ENCODE measurements at places on chromosomes 12 and 14.

- no peak for DNase-seq
These were observed 357.0 kb downstream of the CACNA1C start for GRCh38 chr12:2409656-2410265.

DNA sequence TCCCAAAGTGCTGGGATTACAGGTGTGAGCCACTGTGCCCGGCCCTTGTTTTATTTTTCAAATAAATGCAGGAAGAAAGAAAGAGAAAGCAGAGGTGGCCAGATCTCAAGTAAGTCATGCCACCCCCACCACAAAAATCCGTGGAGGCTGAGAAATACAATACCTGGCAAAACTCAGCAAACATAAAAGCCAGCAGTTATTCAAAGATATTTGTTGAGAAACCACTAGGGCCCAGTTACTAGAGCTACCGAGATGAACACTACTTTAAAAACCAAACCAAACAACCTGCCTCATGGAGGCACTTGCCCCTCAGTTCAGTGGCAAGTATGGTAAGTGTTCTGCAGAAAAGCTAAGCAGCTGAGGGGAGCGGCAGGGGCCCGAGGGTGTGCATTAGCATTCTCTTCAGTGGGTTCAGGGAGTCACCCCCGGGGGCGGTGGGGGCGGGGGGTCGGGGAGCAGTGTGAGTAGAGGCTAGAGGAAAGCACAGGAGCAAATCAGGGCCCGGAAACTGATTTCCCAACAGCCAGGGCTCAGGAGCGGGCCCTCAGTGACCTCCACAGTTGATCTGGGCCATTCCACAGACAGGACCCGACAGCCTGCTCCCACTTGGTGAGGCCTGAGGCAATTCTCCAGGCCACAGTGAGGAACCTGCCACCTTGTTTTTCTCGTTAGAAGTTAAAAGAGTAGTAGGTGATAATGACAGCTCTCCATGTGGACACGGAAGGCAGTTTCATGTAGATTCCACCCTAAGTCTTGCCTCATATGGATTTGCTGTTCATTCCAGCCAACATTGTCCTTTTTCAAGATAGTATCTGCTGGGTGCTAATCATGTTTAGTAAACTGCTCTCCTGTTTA, 8.6 kb downstream of the EVL start:
- DNase-seq = no peak

DNA sequence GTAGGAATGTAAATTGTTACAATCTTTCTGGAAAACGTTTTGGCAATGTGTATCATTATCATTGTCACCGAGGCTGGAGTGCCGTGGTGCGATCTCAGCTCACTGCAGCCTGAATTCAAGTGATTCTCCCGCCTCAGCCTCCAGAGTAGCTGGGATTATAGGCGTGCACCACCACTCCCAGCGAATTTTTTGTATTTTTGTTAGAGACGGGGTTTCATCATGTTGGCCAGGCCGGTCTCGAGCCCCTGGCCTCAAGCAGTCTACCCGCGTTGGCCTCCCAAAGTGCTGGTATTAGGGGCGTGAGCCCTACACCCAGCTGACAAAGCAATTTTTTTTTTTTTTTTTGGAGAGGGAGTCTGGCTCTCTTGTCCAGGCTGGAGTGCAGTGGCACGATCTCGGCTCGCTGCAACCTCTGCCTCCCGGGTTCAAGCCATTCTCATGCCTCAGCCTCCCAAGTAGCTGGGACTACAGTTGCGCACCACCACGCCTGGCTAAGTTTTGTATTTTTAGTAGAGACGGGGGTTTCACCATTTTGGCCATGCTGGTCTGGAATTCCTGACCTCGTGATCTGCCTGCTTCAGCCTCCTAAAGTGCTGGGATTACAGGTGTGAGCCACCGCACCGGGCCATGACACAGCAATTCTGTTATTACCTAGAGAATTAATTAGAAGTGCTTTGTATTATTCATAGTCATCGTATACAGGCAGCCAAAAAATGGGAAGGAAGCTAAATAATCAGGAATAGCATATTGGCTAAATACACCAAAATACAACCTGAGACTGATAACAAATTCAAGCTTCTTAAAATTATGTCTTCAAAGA, 1.2 kb downstream of the ACTR6 start:
- DNase-seq = no peak

DNA sequence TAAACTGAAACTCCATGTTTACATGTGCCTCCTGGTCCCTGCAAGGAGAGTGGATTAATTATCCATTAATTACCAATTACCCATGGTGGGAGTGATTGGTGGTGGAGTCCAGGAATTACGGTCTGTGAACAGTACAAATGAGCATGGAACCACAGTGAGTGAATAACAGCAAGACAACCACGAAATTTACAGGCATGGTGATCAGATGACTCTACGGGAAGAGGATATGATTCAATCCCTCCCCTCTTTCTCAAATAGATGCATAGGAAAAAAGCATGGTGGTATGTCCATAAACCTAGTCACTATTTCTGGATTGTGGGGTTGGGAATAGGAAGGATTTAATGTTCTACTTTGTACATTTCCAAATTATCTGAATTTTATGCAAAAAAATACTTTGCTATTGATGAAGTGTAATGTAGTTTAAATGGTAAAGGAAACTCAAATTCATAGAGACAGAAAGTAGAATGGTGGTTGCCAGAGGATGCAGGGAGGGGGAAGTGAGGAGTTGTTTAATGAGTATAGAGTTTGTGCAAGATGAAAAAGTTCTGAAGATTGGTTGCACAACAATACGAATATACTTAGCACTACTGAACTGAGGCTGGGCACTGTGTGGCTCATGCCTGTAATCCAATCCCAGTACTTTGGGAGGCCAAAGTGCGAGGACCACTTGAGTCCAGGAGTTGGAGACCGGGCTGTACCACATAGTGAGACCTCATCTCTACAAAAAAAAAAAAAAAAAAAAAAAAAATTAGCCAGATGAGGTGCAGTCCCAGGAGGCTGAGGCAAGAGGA, 41.2 kb upstream of the C12orf75 start:
- DNase-seq = no peak

GRCh38 chr14:47826809-47827208, 151.4 kb upstream of the MDGA2 start:
- no peak for DNase-seq

- DNase-seq = no peak
These were observed 845 bp upstream of the RARG start for GRCh38 chr12:53232646-53233461.

DNA sequence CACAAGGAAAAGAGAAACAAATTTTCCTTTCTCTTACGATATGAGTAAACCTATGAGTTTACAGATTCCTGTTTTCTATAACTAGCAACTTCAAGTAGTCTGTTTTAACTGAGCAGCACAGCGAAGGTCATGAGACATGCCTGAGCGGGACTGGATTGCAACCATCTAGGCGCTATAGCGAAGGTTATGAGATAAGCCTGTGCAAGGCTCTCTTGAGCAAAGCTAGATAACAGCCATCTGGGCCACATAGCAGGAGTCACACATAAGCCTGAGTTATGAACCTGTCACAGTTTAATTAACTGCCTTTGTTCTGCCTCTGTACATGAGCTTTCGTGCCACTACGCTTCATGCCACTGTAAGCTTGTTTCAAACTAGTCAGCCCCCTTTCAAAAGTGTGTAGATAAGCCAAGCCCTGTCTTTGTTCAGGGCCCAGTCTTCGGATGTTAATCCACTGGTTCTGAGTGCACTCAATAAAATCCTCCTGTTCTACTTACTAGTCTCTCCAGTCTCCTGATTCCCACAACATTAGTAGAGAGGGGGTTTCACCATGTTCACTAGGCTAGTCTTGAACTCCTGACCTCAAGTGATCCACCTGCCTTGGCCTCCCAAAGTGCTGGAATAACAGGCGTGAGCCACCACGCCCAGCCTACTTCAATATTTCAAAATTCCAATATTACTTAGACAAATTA, 47.1 kb downstream of the SEC23A start:
- DNase-seq = no peak

- no peak for DNase-seq
These were observed 8.6 kb downstream of the SPRYD4 start for GRCh38 chr12:56476972-56477432.

DNA sequence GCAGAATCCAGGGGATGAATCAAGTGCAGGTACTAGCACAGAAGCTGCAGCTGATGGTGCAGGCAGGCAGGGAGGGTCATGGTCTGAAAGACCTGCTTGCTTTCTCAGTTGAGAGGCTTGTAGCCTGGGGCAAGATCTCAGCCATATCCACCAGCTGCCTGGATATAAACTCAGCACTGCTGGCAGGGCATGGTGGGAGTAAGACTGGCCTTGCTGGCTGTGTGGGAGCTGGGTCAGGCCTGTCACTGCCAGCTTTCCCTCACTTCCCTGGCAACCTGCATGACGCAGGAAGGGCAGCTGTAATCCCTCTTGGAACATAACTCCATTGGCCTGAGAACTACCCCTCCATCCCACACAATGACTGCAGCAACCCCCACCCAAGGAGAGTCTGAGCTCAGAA, 230.1 kb downstream of the ANO6 start:
- no peak for DNase-seq

- no peak for DNase-seq
These were observed 59.1 kb downstream of the CCDC60 start for GRCh38 chr12:119393677-119394076.

DNA sequence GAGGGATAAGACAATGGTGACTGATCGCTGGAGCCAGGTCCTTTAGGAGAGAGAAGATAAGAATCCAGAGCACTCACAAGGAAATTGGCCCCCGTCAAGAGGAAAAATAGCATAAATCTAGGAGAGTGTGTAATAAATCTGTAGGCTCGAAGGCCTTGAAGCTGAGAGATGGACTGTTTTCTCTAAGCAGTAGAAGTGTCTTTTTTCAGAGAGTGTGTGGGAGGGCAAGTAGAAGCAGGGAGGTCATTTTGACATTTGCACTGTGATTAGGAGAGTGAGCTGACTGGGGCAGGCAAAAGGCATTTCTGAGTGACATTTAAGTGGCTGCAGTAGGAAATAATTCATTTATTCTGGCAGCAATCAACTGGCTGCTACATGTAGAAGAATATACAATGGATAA, 78.0 kb upstream of the DDHD1 start:
- DNase-seq = no peak

DNA sequence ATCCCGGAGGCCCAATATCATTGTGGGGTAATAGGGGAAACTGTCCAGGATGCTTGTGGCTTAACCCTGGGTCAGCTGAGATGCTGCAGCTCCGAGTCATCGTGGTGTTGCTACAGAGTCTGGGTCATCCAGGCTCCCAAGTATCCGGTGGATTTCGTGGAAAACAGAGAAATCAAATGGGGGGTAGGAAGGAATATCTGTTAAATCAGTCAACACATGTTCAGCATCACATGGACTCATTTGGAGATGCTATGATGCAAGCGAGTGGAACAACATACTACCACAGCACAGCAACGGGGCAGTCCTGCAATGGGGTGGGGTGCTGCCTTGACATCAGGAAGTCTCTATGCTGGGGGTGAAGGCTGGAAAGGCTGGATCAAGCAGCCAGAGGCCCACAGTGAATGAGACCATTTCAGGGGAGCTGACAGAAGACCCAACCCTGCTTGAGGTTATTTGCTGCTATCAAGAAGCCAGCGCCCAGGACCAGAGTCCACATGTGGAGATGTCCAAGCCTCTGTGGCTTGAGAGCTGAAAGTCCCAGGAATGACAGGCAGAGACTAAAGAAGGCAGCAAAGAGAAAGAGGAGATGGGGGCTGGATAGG, 22.9 kb downstream of the VDR start:
- DNase-seq = peak; percentile 97

DNA sequence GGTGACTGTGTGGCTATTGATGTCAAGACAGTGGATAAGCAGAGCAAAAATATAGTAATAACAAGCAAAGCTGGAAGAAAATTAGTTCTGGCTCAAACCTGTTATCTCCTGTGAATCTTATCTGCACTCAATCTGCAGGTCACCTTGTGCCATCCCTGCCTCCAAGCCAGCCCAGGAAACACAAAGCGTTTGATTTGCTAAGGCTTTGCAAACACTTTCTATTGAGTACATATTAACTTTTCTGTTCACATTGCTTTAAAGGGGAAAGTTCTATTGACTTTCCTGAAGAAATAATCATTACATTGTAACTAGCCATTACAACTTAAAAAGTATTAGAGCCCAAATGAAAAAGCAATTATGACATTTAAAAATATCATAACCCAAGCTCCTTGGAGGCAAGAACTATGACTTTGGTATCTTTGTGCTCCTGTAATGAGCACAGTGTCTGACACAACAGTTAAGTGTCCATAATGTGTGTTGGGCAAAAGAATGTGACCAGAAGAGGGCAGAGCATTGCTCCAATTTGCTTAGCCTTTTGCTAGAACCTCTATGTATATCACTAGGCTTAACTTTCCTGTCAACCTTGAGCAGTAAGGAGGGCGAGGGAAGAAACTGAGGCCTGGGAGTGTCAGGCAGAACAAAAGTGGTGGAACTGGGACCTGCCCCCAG, 24.7 kb downstream of the SERPINA3 start:
- no peak for DNase-seq

GRCh38 chr12:998020-998874, 7.2 kb downstream of the ERC1 start:
- DNase-seq = no peak

DNA sequence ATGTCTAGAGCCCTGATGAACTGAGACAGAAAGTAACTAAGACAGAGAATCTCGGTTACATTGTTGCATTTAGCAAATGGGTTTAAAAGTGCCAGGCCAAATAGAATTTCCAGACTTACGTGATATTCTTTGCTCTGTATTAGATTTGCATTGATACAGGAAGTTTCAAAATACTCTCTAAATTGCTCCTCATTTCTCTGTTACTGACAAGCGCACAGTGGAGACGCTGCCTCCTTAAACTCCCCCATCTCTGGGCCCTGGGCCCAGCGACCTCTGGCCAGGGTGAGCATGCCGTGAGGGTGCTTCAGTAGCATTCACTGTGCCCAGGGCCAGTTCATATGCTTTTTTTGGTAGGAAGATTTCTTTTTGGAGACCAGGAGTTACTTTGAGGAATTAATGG, 22.9 kb upstream of the EVL start:
- DNase-seq = no peak

DNA sequence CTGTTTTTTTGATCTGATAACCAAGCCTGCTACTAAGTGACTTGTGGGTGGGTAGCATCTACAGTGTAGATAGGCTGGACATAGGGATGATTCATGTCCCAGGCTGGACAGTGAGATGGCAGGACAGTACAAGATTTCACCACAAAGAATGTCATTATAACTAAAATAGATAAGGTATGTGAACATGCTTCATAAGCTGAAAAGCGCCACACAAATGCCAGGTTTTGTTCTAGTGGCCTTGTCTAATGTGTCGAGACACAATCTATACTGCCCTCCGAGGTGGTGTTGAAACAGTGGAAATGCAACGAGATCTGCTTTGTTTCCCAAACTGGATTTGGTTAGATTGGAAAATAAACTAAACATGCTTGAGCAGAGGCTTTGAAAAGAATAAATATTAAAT, 4.4 kb downstream of the LGALS3 start:
- DNase-seq = no peak

DNA sequence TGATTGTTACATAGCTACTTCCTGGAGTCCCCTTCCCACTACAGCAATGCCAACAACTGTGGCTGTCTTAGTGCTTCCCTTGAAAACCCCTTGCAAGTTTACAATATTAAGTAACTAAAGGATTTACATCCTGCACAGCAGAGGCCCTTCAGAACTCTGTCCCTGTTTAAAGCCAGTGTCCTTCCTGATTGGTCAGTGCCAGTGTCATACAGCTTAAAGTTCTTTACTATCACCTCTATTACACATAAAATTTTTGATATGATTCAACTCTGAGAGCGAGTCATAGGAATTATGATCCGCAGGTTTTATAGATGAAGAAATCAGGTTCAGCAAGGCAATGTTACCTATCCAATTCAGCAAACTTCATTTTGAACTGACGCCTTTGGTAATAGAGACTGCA, 91.4 kb upstream of the ALX1 start:
- DNase-seq = no peak

GRCh38 chr12:99427104-99427503, 220.4 kb upstream of the GARIN6 start:
- DNase-seq = no peak

- no peak for DNase-seq
These were observed 3.2 kb upstream of the SSPN start for GRCh38 chr12:26192142-26192541.
